CMK (cell line): ENCODE measurements at places on chromosomes 7 and 10.

DNA sequence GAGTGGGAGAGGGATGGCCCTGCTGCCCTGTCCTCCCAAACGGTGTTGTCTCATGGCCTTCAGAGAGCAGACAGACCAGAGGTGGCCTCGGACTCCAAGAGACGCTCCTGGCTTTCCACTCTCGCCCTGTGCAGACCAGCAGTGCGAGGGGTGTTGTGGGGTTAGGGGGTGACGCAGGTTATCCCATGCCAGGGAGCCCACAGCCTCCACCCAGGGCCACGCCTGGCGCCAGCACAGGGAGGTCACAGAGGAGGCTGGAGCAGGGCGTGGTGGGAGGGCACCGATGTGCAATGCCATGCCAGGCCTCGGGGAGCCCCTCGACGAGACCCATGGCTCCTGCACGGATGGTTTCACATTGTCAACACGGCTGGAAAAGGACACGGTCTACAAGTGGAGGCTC, 52.1 kb downstream of the INPP5A start:
- DNase-seq, result no peak

GRCh38 chr7:125878235-125878956, 948.8 kb upstream of the POT1 start:
- no peak for DNase-seq

GRCh38 chr7:216360-217300, 24.3 kb downstream of the FAM20C start:
- DNase-seq, result no peak

DNA sequence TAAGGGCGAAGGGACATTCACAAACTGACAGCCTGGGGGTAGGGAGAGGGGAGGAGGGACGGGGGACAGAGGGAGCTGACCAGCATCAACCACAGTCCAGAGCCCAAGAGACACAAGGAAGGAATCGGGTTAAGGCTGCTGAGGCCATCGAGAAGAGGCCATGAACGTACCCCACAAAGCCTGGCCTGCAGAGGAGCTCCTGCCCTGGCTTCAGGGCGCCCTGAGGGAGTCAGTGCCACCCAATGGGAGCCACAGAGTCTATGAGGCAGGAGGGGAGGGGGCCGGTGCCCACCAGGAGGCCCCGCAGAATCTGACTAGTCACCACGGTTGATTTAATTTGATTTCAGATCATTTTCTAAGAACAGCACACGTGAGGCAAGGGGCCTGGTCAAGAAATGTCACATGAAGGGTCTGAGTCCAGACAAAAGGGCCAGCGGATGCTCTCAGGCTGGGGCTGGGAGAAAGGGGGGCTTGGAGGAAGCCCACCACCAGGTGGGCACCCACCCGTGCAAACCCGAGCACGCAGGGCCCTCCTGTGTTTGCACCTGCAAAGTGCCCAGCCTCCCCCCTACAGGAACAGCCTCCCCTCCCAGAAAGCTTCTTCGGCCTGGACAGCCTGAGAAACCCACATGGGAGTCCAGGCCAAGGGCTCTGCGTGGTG, 40.4 kb downstream of the CAMK2B start:
- no peak for DNase-seq

DNA sequence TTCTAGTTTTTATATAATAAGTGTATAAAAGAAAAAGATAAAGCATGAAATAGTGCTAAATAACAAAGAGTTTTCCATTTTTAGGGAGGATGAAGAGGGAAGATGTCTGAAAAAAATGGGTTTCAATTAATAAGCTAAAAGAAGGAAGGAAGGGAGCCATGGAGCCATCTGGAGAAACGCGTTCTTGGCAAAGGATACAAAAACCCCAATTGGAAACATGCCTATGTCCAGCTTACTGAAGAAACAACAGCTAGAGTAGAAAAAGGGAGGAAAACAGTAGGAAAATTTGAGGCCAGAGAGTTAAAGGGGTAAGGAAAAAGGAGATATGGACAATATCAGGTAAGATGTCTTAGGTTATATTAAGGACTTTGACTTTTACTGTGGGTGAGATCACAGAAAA, 416.2 kb upstream of the GHITM start:
- no peak for DNase-seq

- no peak for DNase-seq
These were observed 12.0 kb downstream of the LARP4B start for GRCh38 chr10:919481-919880.

- DNase-seq, result no peak
These were observed 36.4 kb upstream of the WAC start for GRCh38 chr10:28496481-28496961.

GRCh38 chr7:77516085-77516484, 21.0 kb upstream of the PTPN12 start:
- no peak for DNase-seq

- DNase-seq, result no peak
These were observed 26.6 kb downstream of the GNG11 start for GRCh38 chr7:93948106-93948505.

- no peak for DNase-seq
These were observed 1.2 kb upstream of the PLXNA4 start for GRCh38 chr7:132577206-132578049.

GRCh38 chr10:44384601-44385025, 284 bp downstream of the CXCL12 start:
- DNase-seq, result no peak

- no peak for DNase-seq
These were observed 354.4 kb upstream of the BMPER start for GRCh38 chr7:33550979-33551378.

- no peak for DNase-seq
These were observed 22.1 kb upstream of the STK17A start for GRCh38 chr7:43560742-43561330.

GRCh38 chr7:80848841-80849240, 70.0 kb downstream of the SEMA3C start:
- no peak for DNase-seq
